GDM1 (cell line): ENCODE measurements at places on chromosomes 1 and 21.

DNA sequence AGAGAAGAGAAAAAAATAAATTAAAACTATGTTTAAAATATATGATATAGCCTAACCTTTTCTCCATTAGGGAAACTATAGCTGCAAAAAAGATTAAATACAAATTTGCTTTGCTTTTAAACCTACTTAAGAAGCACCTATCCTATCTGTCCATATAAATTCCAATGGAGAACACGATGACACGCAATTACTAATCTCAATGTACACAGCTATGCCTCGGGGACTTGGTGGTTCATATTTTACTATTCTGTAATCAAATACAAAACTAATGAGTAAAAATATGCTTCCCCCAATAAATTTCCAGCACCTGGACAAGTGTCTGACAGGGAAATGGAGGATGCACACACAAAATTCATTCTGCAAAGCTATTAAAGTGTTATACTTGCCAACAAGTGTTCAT lies 386.4 kb downstream of the LMO4 start:
- no peak for DNase-seq

GRCh38 chr1:152899027-152899426 lies 9.3 kb upstream of the IVL start:
- no peak for DNase-seq

- no peak for DNase-seq
Measured at GRCh38 chr1:45585110-45585426, 1.2 kb downstream of the NASP start.

GRCh38 chr21:15122241-15122640 lies 57.4 kb upstream of the NRIP1 start:
- DNase-seq, result no peak

DNA sequence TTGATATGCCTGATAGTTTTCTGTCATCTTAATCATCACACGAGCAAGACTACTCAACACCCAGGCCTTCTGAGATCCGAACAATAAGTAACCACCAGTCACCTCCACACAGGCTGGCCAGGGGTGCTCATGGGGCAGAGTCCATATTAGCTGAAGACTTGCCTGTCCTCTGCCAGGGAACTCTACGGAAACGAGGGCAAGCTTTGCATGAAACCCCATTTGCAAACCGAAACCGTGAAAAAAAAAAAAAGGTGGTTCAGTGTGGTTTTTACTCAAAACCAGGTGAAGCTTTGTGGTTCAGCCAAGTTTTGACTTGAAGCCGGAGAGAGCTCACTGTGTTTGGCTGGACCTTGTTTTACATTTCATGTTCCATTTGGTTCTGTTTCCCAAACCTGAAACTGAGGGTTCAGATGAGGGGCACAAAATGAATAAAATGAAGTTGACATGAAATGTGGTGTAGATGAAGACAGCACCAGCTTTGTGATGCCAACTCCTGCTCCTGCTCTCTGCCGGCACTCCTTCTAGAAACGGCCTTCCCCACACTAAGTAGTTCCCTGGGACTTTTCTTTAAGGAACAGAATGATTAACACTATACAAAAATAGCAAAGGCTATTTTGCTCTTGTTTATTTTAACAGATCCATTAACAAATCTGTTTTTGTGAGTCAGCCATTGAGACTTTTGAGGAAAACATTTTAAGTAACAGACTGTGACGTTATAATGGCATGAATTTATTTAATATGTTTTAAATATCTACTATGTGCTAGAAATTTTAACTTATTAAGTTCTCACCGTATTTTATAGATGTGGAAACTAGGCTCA lies 74.7 kb downstream of the RUNX1 start:
- no peak for DNase-seq
